ENCODE measurements at places on chromosomes 3 and 15.

GRCh38 chr3:100730524-100730923, 21.2 kb downstream of the TFG start:
- DNase-seq, result no peak

GRCh38 chr3:195548987-195549386, 5.9 kb upstream of the PPP1R2 start:
- no peak for DNase-seq

- DNase-seq, result no peak
Measured at GRCh38 chr3:126897943-126898342, 85.0 kb upstream of the PLXNA1 start.

GRCh38 chr3:193842029-193842798, 249.2 kb downstream of the OPA1 start:
- peak; percentile 50 for DNase-seq

- DNase-seq, result no peak
Measured at GRCh38 chr3:187833375-187833774, 88.1 kb upstream of the BCL6 start.

GRCh38 chr3:69012800-69013252, 658 bp downstream of the EOGT start:
- DNase-seq, result peak; percentile 72

DNA sequence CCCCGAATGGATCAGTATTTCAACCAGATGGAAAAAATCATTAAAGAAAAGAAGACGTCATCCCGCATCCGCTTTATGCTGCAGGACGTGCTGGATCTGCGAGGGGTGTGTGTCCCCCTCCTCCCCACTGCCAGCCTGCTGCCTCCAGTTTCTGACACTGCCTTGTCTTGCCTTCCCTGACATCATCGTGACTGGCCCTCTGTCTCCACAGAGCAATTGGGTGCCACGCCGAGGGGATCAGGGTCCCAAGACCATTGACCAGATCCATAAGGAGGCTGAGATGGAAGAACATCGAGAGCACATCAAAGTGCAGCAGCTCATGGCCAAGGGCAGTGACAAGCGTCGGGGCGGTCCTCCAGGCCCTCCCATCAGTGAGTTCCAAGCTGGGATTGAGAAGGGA, 10.9 kb downstream of the EIF4G1 start:
- no peak for DNase-seq

GRCh38 chr15:91102546-91103330, 2.7 kb downstream of the SV2B start:
- no peak for DNase-seq

DNA sequence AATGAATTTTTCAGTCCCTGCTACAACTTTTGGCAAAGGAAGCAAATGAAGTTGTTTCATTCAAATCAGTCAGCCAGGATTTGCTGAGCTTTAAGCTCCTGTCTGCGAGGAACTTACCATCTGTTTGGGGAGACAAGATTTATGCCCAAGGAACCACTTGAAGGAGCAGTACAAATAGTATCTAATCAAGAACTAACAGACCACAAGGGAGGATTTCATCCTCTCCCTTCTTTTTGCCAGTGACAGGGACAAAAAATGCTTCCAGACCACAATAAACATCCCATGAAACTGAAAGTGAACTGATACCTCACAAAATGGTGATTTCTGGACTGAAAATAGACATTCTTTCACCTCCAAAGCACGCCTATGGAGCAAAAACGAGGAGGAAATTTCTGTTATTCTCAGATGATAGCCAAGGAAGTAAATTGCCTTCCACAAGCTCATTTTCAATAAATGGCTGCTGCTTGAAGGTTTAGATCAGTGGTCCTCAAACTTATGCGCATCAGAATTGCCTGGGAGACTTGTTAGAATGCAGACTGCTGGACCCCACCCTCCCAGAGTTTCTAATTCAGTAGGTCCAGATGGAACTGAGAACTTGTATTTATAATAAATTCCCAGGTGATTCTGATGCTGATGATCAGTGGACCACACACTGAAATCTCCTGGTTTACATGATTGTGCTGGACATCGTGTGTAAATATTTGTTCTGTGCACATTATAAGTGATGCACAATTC, 202.4 kb upstream of the GADL1 start:
- no peak for DNase-seq

DNA sequence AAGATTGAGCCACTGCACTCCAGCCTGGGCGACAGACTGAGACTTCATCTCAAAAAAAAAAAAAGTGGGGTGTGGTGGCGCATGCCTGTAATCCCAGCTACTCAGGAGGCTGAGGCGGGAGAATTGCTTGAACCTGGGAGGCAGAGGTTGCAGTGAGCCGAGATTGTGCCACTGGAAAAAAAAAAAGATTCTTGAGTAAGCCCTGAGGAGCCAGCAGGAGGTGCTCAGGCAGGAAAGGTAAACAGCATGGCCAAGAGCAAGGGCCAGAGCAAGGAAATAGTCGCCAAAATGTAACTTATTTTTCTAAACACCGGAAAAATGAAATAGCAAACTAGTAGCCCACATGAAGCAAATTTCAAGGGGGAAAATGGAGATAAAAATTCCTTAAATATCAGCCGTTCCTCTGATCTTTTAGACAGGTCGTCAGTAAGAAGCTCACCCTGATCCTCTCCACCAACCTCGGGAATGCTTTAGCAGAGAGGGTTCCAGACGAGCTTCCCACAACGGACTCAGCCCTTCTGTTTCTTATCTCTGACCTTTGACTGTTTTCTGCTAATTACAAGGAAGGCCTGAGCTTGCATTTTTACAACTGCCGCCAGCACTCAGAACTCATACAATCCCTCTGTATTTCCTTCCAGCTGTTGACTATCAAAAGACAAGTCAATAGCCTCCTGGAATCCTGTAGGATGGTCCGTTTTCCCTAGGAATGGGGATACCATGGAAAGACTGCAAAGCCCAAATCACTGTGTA, 45.0 kb upstream of the AKAP13 start:
- DNase-seq, result no peak

DNA sequence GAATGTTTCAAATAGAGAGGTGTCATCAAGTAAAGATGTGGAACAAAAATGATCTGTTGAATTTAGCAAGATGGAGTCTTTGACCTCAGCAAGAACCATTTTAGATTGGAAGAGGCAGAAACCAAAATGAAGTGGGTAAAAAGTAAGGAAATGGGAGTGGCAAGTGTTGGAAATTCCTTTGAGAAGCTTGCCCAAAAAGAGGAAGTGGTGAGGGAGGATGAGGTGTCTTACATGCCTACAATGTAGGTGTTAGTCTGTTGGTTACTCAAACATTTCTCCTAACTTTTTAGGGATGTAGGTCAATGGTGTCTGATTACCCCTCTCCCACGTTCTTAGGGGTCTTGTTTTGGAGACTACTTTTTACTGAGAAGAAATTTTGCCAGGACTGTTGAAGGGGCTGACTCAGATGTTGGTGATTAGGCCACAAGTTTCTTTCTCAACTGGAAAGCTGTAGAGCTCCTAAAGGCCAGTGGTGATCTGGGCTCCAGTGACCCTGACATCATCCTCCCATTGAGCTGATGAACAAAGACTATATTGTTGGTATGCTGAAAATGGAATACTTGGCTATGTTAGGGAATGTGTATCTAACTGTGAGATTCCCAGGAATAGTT, 5.1 kb downstream of the PPP2R3A start:
- no peak for DNase-seq

- DNase-seq, result no peak
Measured at GRCh38 chr3:47056705-47057104, 77.2 kb downstream of the NBEAL2 start.

- DNase-seq, result no peak
Measured at GRCh38 chr3:71636001-71636400, 52.5 kb upstream of the FOXP1 start.

All from GM10248 (cell line).